ENCODE measurements at places on chromosomes 5 and 9.

GRCh38 chr5:73596705-73597328, 29.2 kb upstream of the ARHGEF28 start:
- no peak overlapping the region for H3K27ac ChIP-seq
- DNase-seq, result peak; percentile 67
- no peak overlapping the region for H3K4me3 ChIP-seq
- H3K4me1 ChIP-seq, result no peaks in the 10 kb centered on the region
- H3K27me3 ChIP-seq, result no peaks in the 10 kb centered on the region

DNA sequence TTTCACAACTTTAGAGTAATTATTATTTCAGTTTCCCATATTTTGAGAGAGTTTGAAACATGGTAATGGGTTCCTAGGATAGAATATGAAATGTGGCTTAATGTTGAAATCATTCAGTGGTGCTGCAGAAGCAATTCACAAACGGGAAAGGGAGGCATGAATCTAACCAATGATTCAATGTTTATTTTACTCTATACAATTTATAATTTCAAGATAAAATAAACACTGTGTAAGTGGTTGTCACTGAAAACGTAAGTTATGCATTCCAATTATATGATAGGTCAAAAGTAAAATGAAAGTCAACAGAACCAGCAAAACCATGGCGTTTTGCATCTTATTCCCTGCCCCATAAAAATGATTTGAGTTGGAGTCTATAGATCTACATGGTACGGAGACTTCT, 1207.1 kb upstream of the CDH18 start:
- H3K4me1 ChIP-seq, result no peaks in the 10 kb centered on the region
- H3K27me3 ChIP-seq, result no peaks in the 10 kb centered on the region

DNA sequence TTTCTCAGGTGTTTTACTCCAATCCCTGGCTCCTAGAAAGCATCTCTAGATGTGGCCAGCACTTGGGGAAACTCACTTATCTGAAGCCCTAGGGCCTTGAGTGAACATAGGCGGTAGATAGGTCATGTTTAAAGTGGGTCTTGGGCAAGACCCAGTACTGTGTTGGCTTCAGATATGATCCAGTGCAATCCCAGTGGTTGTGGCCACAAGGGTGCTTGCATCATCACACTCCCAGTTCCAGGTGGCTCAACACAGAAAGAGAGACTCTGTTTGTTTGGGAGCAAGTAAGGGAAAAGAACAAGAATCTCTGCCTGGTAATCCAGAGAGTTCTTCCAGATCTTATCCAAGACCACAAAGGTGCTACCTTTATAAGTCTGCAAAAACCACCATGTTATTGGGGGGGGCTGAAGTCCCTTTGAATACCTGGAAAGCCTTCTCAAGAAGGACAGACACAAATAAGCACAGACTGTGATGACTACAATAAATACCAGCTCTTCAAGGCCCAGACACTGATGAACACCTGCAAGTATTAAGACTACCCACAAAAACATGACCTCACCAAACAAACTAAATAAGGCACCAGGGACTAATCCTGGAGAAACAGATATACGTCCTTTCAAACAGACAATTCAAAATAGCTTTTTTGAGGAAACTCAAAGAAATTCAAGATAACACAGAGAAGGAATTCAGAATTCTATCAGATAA, 114.7 kb downstream of the LURAP1L start:
- H3K27me3 ChIP-seq, result no peaks in the 10 kb centered on the region
- no peak overlapping the region for H3K27ac ChIP-seq
- H3K4me3 ChIP-seq, result no peak overlapping the region

GRCh38 chr5:92208265-92208664, 825.1 kb upstream of the ARRDC3 start:
- H3K4me1 ChIP-seq, result no peaks in the 10 kb centered on the region
- H3K4me3 ChIP-seq, result no peak overlapping the region
- H3K27ac ChIP-seq, result no peak overlapping the region
- no peaks in the 10 kb centered on the region for H3K36me3 ChIP-seq

DNA sequence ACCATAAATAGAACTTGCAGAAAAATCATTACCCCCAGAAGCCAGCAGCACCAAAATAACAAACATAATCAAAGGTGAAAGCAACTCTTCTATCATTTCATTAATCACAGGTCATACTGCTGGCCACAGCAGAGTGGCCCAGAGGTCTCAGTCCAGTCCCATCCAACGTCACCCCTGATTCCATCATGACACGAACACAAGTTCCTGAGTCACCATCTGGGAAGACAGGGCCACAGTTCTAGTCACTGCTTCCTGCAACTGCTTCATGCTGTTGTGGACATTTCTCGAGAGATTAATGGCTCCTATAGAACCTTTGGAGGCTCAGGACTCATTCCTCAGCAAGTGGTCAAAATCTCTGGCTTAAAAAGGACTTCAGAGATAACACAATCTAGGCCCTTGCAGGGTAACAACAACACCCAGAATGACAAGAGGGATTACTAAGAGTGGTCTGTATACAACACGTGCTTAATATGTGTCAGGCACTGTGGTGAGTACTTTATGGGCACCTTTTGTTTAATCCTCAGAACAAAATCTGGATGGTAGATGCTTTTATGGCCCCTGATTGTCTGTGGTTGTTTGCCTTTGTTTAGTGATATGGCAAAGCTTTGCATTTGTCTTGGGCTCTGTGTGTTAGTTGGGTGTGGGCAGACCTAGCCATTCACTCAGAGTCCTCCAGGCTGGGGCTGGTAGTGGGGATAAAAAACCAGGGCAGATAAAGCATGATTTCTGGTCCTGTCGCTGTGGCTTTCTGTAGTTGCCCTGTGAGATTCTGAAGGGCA, 184.3 kb downstream of the DAB2IP start:
- no peak overlapping the region for H3K27ac ChIP-seq
- H3K4me1 ChIP-seq, result no peaks in the 10 kb centered on the region
- no peak overlapping the region for H3K4me3 ChIP-seq
- peaks cover 23% of the 10 kb centered on the region for H3K27me3 ChIP-seq

GRCh38 chr5:74378464-74378863, 262.1 kb downstream of the ENC1 start:
- no peaks in the 10 kb centered on the region for H3K27me3 ChIP-seq
- no peaks in the 10 kb centered on the region for H3K36me3 ChIP-seq
- no peaks in the 10 kb centered on the region for H3K4me1 ChIP-seq
- H3K4me3 ChIP-seq, result no peak overlapping the region
- no peak overlapping the region for H3K27ac ChIP-seq

DNA sequence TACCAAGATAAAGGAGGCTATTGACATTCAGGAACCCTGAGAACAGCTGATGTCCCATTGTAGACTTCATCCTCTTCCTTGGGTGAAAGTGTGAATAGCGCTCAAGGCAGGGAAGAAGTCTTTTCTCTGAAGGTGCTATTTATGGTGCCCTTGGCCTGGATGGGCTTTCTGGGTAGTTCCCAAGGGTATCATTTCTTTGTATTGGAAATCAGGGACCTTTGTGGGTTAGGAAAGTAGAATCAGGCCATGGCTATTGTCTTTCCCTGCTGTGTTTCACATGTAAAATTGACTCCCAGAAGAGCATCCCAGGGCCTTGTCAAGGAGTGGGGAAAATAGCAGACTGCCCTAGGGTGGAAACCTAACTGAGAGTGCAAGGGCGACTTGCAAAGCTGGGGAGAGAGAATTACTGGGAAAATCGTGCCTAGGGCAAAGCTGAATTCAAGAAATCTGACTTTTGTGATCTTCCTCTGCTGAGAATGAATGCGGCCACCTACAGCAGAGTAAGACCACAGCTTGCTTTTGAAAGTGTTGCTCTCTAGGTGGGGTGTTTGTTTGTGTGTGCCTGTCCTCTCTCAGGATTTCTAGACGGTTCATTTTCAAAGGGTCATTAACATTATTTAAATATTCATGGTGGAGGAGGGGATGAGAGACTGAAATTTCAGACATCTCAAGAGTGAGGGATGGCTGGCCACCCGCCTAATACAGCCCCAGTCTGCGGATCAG, 160.6 kb downstream of the C9orf152 start:
- peak overlapping the region; percentile 95 for H3K27ac ChIP-seq
- peak overlapping the region; percentile 85 for H3K4me3 ChIP-seq
- H3K4me1 ChIP-seq, result no peaks in the 10 kb centered on the region

DNA sequence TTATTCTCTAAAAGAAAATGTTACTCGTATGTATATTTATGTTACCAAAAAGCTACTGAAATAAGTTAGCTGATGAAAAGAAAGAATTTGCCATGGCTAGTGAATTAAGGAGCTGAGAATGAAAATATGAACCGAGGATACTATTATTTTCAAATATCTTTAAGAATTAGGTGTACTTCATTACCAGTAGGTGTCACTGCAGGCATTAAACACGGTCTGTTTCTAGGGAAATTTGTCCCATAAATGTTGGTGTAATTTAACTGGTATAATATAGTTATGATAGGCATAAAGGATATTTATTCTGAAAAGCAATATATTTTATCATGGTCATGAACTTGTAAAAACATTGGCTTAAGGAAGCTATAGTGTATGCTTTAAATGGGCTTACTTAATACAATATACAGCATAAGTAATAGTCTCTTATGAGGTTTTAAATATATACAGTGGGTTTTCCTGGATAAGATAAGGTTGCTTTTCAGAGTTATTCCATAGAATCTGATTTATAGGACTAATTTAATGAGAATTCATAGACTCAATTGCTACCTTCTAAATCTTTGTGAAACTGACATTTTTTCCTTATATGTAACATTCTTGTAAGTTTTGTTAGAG, 72.4 kb upstream of the MPDZ start:
- no peaks in the 10 kb centered on the region for H3K36me3 ChIP-seq
- no peak for DNase-seq
- H3K27ac ChIP-seq, result no peak overlapping the region
- no peaks in the 10 kb centered on the region for H3K4me1 ChIP-seq
- H3K27me3 ChIP-seq, result no peaks in the 10 kb centered on the region

- H3K4me3 ChIP-seq, result peak overlapping the region; percentile 88
- peak overlapping the region; percentile 94 for H3K27ac ChIP-seq
- H3K4me1 ChIP-seq, result peaks cover 6% of the 10 kb centered on the region
- no peaks in the 10 kb centered on the region for H3K27me3 ChIP-seq
- peak; percentile 80 for DNase-seq
- peaks cover 6% of the 10 kb centered on the region for H3K36me3 ChIP-seq
Observed at GRCh38 chr5:6712142-6712576, 1.1 kb upstream of the TENT4A start.

DNA sequence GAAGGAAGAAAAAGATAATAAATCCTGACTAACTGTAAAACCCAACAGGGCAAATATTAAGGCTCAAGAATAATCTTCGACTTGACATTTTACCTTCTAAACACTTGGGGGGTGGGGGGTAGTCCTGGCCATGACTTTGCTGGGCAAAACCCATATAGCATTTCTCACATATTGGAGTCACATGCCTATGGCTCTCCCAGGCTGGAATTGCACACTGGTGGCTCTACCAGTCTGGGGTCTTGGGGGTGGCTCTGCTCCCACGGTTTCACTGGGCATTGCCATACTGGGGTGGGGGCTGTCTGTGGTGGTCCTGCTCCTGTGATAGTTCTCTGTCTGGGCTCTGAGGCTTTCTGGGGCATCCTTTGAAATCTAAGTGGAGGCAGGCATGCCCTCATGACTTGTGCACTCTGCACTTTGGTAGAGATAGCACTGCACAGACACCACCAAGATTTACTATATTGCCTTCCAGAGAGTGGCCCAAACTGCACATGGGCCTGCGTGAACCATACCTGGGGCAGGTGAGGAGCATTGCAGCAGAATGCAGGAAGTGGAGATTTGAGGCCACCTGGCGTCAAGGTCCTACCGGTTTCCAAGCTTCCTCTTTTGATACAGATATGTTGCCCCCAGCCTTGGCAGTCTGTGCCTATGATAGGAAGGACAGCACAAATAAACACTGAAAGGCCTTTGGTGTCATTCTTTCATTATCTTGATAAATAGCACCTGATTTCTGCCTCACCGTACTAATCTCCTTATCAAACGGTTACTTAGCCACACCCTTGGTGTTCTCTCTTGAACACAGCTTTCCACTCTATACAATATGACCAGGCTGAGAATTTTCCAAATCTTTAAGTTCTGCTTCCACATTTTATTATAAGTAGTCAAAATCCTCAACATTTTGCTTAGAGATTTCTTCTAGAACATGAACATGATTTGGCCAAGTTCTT, 29.8 kb downstream of the BAAT start:
- peaks cover 8% of the 10 kb centered on the region for H3K4me1 ChIP-seq
- H3K27me3 ChIP-seq, result no peaks in the 10 kb centered on the region
- no peak for DNase-seq
- H3K4me3 ChIP-seq, result no peak overlapping the region

DNA sequence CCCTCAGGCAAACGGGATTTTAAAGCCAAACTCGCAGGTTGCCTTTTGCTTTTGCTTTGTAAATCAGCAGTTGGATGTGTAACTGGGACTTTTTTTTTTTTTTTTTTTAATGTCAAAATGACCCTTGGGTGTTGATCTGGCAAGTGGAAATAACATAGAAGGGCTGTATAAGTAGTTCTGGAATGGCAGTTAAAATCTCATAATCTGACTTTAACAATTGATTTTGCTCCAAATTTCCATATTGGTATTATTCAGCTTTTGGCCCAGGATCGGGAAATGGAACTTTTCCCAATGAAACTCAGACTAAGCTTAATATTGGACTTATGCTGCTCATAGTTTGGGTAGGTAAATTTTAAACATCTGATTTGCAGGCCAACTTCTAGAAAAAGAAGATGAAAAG, 346.8 kb upstream of the NUDT12 start:
- H3K36me3 ChIP-seq, result no peaks in the 10 kb centered on the region
- H3K4me1 ChIP-seq, result no peaks in the 10 kb centered on the region
- no peak overlapping the region for H3K27ac ChIP-seq
- no peak for DNase-seq

GRCh38 chr9:133950629-133951111, 41.5 kb downstream of the VAV2 start:
- no peaks in the 10 kb centered on the region for H3K27me3 ChIP-seq
- no peaks in the 10 kb centered on the region for H3K4me1 ChIP-seq
- H3K27ac ChIP-seq, result peak overlapping the region; percentile 63
- no peak overlapping the region for H3K4me3 ChIP-seq

DNA sequence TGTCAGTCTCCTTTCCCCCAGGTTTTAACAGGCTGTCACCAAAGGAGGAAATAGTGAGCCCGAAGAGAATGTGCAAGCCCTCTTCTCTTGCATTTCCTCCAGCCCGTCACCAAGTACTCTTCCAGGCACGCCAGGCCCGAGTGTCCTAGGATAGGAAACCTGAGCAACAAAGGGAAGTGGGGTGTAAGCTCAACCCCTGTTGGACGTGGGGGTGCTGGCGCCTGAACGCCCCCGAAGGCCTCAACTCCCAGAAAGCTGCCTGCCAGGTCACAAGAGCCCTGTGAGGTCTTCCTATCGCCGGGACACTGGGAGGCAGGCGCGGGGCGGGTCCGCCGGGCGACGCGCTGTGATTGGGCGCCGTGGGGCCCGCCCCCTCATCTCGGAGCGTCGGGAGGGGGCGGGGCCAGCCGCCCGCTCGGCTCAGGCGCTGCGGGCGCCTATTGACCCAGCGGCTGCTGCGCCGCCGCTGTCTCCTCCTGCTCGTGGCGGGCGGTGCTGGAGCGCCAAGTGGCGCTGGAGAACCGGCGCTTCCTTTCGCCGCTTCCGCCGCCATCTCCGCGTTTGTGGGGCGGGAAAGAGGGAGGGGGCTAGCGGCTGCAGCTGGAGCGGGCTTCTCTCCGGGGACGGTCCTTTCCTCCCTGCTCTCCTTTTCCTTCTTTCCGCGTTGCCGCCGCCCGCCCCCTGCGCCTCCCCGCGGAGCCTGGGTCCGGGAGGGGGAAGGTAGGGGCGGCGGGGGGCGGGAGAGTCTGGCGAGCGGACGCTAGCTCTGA, 572 bp upstream of the MAN2A1 start:
- H3K27me3 ChIP-seq, result no peaks in the 10 kb centered on the region
- peak; percentile 94 for DNase-seq
- peak overlapping the region; percentile 93 for H3K27ac ChIP-seq
- peak overlapping the region; percentile 92 for H3K4me3 ChIP-seq

GRCh38 chr9:13215791-13216554, 63.5 kb downstream of the MPDZ start:
- H3K36me3 ChIP-seq, result peaks cover 38% of the 10 kb centered on the region
- no peaks in the 10 kb centered on the region for H3K27me3 ChIP-seq
- no peaks in the 10 kb centered on the region for H3K4me1 ChIP-seq

All from endodermal cell (in vitro differentiated cells).